ENCODE measurements at places on chromosomes 7 and 10. TPM values are rescaled to one million over a fixed set of nuclear protein-coding genes. Genes with fewer than 3 reads are reported as not detected.

INHBA gene
- 5.7 TPM for total RNA-seq

STK32C gene
- total RNA-seq = 17.5 TPM

CACNB2 gene
- total RNA-seq = 134 TPM

DMBT1 gene
- not detected for total RNA-seq
